ENCODE measurements at places on chromosomes 16 and 17.

DNA sequence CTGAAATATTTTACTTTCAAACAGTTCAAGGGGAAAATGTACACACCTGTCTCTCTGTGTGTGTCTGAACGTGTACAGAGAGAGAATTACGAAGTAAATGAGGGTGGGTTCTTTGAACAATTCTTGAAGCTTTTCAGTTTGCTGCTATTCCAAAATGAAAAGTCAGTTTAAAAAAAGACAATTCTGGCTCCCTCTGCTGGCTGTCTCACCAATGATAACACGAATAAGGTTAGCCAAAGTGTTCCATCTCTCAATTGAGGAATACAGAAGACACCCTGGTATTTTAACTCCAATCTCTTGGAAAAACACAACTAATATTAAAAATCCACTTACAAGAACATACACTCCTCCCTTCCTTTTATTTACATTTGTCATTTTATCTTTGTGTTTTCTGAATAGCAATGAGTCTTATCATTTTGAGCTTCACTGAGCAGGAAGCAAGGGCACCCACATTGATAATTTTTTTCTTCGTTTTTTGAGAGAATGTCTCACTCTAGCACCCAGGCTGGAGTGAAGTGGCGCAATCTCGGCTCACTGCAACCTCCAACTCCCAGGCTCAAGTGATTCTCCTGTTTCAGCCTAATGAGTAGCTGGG lies 20.5 kb downstream of the EFTUD2 start:
- DNase-seq: no peak

DNA sequence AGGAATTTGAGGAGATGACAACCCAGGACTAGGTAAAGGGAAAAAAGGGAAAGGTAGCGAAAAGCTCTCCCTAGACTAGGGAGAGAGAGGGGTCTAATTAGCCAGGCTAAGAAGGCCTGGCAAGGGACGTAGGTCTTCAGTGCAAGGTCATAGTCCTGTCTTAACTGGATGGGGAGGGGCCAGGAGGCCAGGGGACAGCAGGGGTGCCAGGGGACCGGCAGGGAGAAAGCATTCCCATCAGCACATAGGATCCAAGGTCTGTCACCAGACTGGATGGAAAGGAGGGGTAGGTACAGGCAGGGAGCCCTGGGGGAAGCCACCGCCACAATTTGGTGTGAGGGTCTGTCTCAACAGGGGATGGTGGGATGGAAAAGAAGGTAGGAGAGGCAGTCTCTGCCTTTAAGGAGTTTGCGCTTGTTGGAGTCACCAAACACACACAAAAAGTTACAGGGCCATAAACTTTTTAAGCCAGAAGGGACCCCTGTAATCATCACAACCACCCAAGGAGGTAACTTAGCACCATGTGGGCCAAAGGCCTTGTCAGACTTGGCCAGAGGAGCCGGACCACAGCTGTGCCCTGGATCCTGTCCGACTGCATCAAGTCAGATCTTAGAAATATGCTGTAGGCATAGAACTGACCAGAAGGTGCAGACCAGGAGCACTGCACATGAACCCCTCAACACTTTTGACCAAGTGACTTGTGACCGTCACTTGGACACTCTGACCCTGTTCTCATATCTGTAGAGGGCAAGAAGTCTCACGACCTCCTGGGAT lies 10.0 kb downstream of the AXIN2 start:
- DNase-seq: no peak

DNA sequence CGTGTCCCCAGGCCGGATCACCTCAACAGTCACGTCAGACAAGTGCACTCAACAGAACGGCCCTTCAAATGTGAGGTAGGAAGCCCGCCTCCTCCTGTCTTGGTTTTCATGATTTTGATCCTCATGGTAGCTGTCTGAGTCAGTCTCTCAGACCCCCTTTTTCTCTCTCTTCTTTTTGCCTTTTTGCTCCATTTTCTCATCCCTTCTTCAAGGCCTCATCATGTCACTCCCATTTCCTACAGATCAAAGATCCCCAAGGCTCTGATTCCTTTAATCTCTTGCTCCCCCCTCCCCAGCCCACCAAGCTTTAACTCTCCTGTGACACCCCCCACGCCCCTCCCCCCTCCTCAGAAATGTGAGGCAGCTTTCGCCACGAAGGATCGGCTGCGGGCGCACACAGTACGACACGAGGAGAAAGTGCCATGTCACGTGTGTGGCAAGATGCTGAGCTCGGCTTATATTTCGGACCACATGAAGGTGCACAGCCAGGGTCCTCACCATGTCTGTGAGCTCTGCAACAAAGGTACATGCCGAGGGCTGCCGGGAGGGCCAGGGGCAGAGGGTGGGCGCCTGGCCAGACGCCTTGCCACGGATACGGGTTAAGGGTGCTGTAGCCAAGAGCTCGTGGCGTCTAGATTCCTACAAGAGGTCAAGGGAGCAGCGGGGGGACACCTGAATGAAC lies 2.0 kb downstream of the MAZ start:
- no peak for DNase-seq

DNA sequence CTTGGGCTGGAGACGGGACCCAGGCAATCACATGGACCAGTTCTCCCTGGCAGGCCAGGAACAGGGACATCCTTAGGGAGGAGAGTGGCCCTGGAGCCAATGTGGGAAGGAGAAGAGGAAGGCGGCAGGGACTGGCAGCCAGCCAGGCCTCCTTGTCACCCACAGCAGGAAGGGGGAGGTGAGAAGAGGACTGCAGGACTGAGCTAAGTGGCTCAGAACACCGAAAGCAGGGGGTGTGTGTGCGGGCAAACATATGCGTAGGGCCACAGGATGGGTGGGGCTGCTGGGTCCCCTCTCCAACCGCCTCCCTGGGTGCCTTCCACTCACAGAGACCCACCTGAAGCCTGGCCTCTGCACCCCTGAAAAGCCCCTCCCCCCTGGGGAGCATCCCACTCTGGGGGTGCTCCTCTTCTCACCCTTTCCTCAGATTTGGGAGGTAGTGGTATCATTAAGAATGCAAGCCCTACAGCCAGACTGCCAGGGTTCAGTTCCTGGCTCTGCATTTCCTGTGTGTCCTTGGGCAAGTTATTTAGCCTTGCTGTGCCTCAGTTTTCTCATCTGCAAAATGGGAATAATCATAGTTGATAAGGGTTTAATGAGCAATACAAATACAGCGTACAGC lies 8.1 kb downstream of the PNMT start:
- no peak for DNase-seq

GRCh38 chr17:71080937-71081336 lies 911.6 kb downstream of the KCNJ2 start:
- no peak for DNase-seq

GRCh38 chr16:30491744-30492308 lies 19.3 kb downstream of the ITGAL start:
- no peak for DNase-seq

GRCh38 chr17:28199115-28199514 lies 119.9 kb upstream of the TMEM97 start:
- DNase-seq: peak; percentile 20

DNA sequence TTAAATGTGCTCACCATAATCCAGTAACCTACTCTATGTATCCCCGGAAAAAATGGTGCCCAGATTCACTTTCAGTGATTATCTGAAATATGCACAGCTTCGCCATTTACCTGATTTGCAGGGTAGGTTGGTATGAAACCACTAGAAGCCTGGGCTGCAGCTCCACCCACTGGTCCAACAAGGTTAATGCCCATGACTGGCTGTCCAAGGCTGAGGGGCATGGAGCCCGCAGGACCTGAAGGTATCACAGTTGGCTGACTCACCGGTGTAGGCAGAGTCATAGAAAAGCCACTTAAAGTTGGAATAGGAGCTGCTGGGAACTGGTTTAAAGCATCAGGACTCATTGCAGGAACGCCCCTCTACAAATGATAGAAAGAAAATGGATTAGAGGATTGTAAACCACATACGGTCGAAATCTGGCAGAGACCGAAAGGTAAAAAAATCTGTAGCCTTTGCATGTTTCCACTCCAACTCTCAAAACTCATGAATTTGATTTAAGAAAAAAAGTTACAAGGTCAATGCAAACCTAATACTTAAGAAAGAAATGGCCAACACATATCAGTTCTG lies 38.6 kb downstream of the SYNRG start:
- peak; percentile 60 for DNase-seq

DNA sequence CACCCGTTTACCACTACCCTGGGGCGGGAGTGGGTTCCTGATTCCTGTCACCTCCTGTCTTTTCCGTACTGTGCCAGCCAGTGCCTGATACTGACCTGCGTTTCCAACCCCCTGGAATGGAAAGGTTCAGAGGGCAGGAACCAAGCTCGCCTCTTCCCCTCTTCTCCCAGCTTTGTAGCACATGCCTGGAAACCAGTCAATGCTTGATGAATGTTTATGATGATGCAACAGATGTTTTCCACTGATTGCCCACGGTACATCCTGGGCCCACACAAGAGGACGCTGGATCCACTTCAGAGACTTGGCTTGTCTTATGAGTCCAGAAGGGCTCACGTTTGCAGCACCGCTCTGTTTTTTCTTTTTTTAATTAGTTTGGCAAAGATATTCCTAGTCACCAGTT lies 262.0 kb downstream of the CPPED1 start:
- DNase-seq: no peak

DNA sequence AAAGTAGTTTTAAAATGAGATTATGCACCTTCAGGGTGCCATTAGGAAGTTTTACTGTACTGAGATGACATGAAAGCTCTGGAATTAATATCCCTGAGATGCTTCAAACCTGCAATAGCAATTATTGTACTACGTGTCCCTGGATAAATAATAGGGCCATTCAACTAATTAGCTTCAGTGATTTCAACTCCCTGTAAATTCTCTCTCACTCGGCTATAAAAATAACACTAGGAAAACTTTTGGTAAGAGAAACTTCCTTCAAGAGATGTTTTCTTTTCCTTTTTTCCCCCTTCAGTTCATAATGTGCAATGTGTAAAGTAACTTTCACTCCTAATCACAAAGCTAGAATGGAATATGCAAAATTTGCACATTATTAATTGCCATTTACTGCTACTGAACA lies 146.4 kb downstream of the SNX11 start:
- DNase-seq: no peak

GRCh38 chr17:77666881-77667395 lies 291.6 kb upstream of the TNRC6C start:
- DNase-seq: no peak

DNA sequence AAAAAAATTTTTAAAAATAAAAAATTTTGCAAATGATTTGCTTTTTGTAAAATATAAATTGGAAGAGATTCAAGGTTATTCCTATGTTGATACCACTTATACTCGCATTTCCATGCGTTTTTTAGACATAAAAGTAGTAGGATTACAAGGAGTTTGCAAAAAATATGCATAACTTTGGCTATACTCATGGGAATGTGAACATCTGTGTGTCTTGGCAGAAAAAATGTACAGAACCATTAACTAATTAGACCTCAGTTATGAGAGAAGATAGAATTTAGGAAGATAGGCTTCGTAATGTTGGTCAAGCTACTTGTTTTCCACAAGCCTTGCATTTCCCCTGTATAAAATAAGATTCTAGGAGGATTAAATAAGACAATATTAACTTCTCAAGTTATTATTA lies 61.1 kb upstream of the VPS4A start:
- no peak for DNase-seq

DNA sequence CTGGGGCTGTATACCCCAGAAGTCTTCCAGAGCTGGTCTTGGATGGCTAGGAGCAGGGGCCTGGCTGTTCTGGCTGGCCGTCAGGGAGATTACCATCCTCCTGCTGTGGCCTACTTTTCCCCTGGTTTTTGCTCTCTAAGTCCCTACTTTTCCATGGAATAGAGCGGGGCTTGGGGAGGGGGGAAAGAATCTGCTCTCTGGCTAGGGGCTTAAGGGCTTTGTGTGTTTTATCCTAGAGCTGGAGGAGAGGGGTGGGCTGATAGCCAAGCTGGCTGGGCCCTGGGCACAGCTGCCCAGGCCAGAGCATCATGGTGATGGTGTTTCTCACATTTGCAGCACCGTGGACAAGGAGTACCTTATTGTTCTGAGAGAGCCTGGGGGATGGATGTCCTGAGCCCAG lies 3.6 kb downstream of the NRN1L start:
- DNase-seq: no peak

GRCh38 chr16:77705351-77705750 lies 17.0 kb upstream of the NUDT7 start:
- no peak for DNase-seq

- no peak for DNase-seq
Observed at GRCh38 chr17:38339891-38340290, 3.9 kb downstream of the GPR179 start.
